ENCODE measurements at places on chromosomes 1 and 21. TPM values are rescaled to one million over a fixed set of nuclear protein-coding genes. Genes with fewer than 3 reads are reported as not detected.

TMEM82 gene
- polyA plus RNA-seq = not detected

DNA sequence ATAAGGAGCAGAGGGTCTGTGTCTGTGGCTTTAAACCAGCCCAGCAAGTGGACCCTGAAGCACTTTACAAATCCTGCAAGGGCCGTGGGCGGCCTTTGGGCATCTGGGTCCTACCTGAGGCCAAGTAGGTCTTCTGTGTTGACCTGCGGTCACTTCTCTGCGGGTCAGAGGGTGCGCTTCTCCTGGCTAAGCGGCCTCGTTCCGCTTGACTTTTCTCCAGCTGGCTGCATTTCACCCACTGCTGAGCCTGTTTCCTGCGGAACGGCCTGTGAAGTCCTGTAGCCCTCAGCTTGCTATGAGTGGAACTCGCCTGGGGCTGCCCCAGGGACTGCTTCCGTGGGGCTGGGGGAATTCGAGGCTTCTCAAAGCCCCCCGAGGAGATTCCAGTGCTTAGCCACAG, 43.3 kb downstream of the SLC37A1 start:
- H3K4me3 ChIP-seq = no peak overlapping the region
- no peaks in the 10 kb centered on the region for H3K27me3 ChIP-seq
- H3K36me3 ChIP-seq = no peaks in the 10 kb centered on the region
- DNase-seq = no peak
- no peak overlapping the region for H3K27ac ChIP-seq
- no peaks in the 10 kb centered on the region for H3K4me1 ChIP-seq

SNAPIN gene
- 38.6 TPM for polyA plus RNA-seq

GRCh38 chr1:7650801-7651200, 120.3 kb upstream of the VAMP3 start:
- H3K27ac ChIP-seq = no peak overlapping the region
- peaks cover 6% of the 10 kb centered on the region for H3K4me1 ChIP-seq
- H3K4me3 ChIP-seq = no peak overlapping the region

DNA sequence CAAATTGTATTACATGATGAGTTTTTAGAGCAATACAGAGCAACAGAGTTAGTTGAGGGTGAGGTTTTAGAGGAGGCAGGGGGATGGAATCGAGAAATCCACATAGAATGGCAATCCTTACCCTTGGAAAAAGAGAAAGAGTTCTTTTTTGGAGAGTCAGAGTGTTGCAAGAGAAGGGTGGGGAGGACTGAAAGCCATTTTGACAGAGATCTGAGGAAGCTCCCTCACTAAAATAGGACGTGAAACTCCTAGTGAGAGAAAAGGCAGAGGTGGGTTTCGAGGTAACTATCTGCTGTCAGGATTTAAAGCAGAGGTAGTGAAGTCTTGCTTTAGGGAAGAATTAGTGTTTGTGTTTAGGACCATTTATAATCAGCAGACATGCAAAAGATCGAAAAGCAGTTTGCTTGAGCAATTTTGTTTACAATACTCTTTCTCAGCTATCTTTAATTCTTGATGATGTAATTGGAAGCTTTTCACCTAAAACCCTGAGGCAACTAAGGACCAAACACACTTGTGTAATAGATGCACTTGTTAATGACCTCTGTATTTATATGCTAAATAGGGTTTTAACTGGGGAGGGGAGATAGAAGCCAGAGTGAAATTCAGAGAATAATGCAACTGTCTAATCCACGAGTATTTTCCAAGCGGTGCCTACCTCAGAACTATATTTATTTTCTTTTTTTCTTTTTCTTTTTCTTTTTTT, 20.0 kb downstream of the ADAMTS5 start:
- H3K4me1 ChIP-seq = peaks cover 22% of the 10 kb centered on the region
- DNase-seq = no peak
- H3K27me3 ChIP-seq = no peaks in the 10 kb centered on the region
- no peak overlapping the region for H3K27ac ChIP-seq

GRCh38 chr1:209229494-209230061, 353.9 kb upstream of the CAMK1G start:
- no peaks in the 10 kb centered on the region for H3K4me1 ChIP-seq
- H3K36me3 ChIP-seq = no peaks in the 10 kb centered on the region
- no peak overlapping the region for H3K27ac ChIP-seq
- DNase-seq = no peak

GRCh38 chr1:6073480-6074053, 27.9 kb downstream of the KCNAB2 start:
- no peaks in the 10 kb centered on the region for H3K27me3 ChIP-seq
- H3K36me3 ChIP-seq = peaks cover 43% of the 10 kb centered on the region
- no peak for DNase-seq
- no peaks in the 10 kb centered on the region for H3K4me1 ChIP-seq
- no peak overlapping the region for H3K4me3 ChIP-seq
- no peak overlapping the region for H3K27ac ChIP-seq

- H3K27me3 ChIP-seq = no peaks in the 10 kb centered on the region
- peaks cover 77% of the 10 kb centered on the region for H3K4me1 ChIP-seq
- peak overlapping the region; percentile 36 for H3K4me3 ChIP-seq
Observed at GRCh38 chr1:203554071-203554470, 60.1 kb downstream of the OPTC start.

PCNX2 gene
- 0.37 TPM for polyA plus RNA-seq

GRCh38 chr1:30068787-30069472, 654.5 kb downstream of the MATN1 start:
- no peaks in the 10 kb centered on the region for H3K36me3 ChIP-seq
- H3K27me3 ChIP-seq = peaks cover 5% of the 10 kb centered on the region
- DNase-seq = no peak
- no peak overlapping the region for H3K27ac ChIP-seq

DNA sequence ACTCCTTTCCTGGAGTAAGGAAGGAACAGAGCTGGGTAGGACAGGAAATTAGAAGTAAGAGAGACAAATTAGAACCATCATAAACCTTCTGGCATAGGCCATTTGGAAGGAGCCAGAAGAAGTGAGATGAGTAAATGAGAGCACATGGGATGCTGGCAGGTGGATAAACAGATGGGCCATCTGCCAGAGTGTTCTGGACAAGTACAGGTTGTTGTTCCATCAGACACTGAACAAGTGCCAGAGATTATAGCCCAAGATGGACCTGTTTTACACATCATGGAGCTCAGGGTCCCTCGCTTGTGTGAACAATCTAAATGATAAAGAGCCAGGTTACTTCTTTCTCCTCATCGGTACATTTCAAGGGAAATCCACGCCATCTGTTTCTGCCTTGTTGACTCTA, 200.3 kb downstream of the HHIPL2 start:
- no peaks in the 10 kb centered on the region for H3K36me3 ChIP-seq
- H3K4me1 ChIP-seq = no peaks in the 10 kb centered on the region
- H3K27ac ChIP-seq = no peak overlapping the region
- no peak overlapping the region for H3K4me3 ChIP-seq

LCE2A gene
- polyA plus RNA-seq = not detected

DNA sequence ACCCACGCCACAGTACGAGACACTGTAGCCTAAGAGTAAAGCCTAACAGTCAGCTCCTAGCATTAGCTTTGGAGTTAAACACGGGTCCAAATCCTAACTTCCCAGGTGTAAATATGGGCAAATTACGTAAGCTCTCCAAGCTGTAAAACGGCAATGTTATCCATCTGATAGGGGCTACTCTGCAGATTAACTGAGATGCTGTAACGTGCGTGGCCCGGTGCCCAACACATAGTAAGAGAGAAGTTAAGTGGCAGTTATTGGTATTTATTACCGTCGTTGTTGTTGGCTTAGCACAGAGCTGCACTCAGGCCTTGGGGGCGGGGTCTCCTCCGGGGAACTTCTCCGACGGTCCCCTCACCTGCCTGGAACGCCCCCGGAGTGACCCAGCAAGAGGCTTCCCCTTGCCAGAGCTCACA, 457 bp downstream of the TRAPPC3 start:
- DNase-seq = no peak
- peaks cover 50% of the 10 kb centered on the region for H3K4me1 ChIP-seq
- peaks cover 5% of the 10 kb centered on the region for H3K36me3 ChIP-seq
- H3K4me3 ChIP-seq = peak overlapping the region; percentile 85
- H3K27ac ChIP-seq = peak overlapping the region; percentile 63

TRIM45 gene
- polyA plus RNA-seq = 21.1 TPM

- no peaks in the 10 kb centered on the region for H3K36me3 ChIP-seq
- no peak overlapping the region for H3K27ac ChIP-seq
- DNase-seq = no peak
- H3K4me1 ChIP-seq = no peaks in the 10 kb centered on the region
Observed at GRCh38 chr1:156360534-156360933, 8.5 kb upstream of the RHBG start.

STIL gene
- polyA plus RNA-seq = 0.37 TPM

All from heart right ventricle (tissue), 16 donors.